Activated CD4-positive, alpha-beta T cell treated with anti-CD3 and anti-CD28 coated beads for 48 hours (primary cell): ENCODE measurements at places on chromosomes 5 and 9.

GRCh38 chr5:171610686-171611085 is 174.9 kb upstream of the SMIM23 start:
- no peak for DNase-seq

GRCh38 chr5:17132444-17133083 is 84.9 kb upstream of the BASP1 start:
- DNase-seq: no peak

DNA sequence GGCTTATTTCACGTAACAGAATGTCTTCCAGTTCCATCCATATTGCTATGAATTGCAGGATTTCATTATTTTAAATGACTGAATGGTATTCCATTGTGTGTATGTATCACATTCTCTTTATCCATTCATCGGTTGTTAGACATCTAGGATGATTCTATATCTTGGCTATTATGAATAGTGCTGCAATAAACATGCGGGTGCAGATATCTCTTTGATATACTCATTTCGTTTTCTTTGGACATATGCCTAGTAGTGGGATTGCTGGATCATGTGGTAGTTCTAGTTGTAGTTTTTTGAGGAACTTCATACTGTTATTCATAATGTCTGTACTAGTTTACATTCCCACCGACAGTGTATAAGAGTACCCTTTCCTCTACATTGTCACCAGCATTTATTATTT is 460.5 kb downstream of the MAN2A1 start:
- DNase-seq: no peak

DNA sequence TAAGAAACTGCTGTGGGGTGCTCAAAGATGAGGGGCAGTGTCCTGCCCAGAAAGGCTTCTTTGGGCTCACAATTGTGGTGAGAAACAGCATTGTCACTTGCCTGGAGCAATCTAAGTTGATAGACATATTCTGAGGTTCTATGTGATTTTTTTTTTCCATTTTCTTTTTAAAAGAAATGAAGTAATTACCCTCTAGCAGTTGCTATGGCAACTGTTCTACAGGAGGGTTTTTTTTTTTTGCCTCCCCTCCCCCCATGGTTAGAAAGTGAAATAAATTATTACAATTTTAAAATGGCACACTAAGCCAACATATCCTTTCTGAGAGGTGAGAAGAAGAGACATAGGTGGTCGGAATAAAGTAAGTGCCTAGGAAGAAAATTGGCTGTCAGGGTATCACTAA is 127.0 kb downstream of the UNC13B start:
- DNase-seq: no peak

DNA sequence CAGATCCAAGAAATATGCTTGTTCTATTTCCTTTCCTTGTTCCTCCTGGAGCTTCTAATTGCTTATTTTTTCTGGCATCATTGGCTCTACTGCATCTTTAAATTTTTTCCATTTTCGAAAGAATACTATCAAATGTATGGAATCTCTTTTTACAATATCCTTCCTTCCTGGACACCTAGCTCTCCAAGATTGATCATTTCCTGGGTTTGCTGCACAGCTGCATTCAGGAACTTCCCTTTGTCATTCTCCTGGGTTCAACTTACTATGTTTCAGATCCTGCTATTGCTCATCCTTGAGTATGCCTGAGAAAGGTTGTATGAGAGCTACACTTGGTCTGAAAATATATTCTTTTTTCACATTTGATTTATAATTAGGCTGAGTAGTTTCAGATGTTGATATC is 73.7 kb upstream of the ERCC6L2 start:
- DNase-seq: no peak

DNA sequence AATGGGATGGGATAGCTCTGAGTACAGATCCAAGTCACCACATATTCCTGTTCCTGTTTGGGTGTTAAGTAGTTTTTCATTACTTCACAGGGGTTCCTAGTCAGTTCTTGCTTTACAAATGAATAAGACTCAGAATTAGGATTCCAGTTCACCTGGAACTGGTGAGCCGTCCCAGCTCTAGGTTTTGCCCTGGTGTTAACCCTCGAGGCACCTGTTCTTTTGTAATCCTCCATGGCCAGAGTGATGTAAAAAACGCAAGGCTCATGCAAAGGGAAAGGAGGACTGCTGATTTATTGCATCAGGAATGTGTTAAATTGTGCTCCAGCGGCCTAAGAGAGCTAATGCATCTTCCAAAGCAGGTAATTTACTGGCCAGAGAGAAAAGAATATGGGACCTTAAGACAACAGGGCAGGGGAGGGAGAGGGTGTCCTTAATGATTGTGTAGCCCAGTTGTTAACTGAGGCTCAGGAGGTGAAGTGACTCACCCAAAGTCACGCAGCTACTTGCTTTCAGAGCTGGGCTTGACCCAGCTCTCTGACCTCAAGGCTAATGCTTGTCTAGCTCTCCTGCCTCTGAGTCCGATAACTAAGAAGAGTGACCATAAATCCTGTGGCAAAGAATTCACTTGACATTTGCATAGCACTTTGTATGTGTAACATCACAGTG is 70.5 kb downstream of the DMRT2 start:
- no peak for DNase-seq
